ENCODE measurements at places on chromosomes 3 and 15.
A peak's percentile ranks its signal among the peaks of the same experiment; 100 is the strongest.

DNA sequence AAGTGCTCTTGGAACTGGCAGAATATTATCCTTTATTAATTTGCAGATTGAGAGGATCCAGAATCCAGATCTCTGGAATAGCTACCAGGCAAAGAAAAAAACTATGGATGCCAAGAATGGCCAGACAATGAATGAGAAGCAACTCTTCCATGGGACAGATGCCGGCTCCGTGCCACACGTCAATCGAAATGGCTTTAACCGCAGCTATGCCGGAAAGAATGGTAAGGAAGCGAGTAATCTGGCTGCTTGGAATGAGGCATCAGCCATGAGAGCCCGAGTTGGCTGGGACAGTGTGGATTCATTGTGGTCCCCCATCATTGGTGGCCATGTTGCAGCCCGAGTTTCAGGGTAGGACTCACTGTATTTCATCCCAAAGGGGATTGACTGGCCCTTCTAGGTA is 47.1 kb downstream of the PARP14 start:
- DNase-seq: no peak

- DNase-seq: no peak
These were observed 116.2 kb upstream of the NECTIN3 start for GRCh38 chr3:110955301-110955880.

DNA sequence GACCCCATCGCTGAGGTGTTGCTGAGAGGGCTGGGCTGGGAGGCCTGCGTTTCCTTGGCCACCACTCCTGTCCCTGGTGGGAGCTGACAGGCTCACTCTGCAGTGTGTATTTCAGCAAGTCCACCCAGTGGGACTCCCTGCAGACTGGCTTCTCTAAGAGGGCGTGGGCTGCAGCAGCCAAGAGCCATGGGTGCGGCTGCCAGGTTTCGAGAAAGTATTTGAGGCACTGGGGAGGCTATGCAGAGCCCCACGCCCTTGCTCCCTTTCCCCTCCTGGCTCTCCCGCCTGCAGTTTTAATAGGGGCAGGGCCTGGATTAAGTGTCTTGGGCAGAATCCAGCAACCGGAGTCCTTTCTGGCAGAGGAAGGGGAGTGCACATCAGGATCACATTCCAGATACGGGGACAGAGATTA is 242.1 kb downstream of the THSD4 start:
- no peak for DNase-seq

DNA sequence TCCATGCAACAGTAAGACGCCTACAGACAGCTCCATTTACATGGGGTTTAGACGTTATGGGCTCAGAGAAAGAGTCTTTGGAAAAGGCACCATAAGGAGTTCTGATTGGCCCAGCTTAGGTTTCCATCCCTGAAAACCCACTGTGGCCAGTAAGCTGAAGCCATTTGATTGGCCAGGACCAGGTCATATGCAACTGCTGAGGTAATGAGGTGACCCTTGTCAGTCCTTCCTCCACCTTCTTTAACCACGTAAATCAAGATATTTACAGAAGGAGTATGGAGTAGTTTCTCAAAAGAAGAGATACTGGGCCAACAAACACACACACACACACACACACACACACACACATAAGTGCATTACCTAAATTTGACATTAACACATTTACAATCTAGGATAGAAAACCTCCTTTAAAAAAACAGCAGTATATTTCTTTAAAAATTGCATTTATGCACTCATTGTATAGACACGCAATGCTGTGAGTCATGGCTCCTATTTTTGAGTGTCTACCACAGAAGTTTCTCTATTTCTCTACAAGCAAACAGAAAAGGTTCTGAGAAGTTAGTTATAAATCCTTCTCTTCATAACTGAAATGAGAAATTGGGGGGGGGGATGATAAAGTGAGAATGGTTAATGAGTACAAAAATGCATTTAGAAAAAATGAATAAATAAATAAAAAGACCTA is 16.3 kb upstream of the MB21D2 start:
- DNase-seq: peak; percentile 65

DNA sequence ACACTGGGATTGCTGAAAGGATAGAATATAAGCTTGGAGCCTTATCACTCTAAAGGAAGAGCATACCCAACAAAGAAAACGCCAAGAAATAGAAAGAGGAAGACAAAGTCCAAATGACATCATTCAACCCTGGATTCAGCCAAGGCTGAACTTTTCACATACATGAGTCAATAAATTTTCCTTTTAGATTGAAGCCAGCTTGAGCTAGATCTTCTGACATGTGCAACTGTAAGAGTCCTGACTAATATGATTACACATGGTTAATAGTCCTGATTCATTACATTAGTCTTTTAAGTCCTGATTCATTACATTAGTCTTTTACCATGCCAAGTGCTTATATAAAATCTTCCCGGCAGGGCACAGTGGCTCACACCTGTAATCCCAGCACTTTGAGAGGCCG is 13.6 kb upstream of the DENND6A start:
- peak; percentile 87 for DNase-seq

DNA sequence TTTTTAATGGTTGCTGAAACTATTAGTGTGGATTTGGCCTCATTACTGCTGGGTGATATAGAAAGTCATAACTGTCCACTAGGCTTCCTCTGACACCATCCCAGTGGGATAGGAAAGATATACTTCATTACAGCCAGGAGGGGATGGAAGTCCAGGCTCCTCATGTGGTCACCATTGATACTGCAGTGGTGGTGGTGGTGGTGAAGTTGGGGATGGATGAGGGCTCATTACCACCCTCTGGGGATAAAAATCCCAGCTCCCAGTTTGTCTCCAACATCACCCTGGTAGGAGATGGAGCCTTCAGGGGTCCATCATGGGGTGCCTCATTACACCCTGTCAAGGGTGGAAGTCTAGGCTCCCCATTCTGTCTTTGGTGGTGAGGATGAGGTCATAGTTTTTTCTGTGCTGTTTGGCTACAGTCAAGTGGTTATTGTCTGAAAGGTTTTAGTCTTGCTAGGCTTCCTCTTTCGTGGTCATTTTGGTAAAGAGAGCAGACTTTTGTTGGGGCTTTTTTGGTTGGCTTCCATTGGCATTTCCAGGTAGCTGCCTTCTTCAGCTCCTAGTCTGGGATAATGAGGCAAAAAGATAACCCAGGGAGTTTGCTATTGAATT is 30.1 kb upstream of the FILIP1L start:
- peak; percentile 7 for DNase-seq

GRCh38 chr3:181558870-181559269 is 152.9 kb upstream of the SOX2 start:
- DNase-seq: no peak

GRCh38 chr15:66154581-66154980 is 99.0 kb downstream of the MEGF11 start:
- DNase-seq: no peak

- no peak for DNase-seq
These were observed 5.6 kb downstream of the NRROS start for GRCh38 chr3:196645096-196645495.

- no peak for DNase-seq
These were observed 341.1 kb upstream of the LRRC3B start for GRCh38 chr3:26281284-26281985.

GRCh38 chr3:4809922-4810321 is 169.3 kb upstream of the BHLHE40 start:
- no peak for DNase-seq

- DNase-seq: no peak
These were observed 234.9 kb downstream of the CACNA2D3 start for GRCh38 chr3:54357301-54357700.

GRCh38 chr3:150128126-150128525 is 157.4 kb upstream of the PFN2 start:
- no peak for DNase-seq

DNA sequence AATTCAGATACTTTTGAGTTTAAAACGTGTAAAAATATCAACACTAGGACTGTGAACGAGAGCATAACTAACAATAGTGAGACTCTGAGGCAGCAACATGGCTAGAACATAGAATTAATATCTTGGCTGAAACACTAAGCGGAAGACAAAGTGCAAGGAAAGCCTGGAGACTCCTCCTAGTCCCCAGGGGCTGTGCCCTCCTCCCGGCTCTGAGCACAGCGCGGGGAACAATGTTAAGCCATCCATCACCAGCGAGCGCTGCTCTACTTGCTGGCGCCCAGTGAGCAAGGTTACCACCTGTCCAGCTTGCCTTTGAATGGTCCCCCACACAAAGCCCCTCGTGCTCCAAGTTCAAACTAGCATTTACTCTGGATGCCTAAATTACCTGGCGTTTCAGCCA is 436.9 kb downstream of the FOXP1 start:
- no peak for DNase-seq

GRCh38 chr3:169179321-169179720 is 484.2 kb downstream of the MECOM start:
- DNase-seq: no peak

- DNase-seq: no peak
These were observed 53.8 kb upstream of the TPM1 start for GRCh38 chr15:62988701-62989100.

- no peak for DNase-seq
These were observed 46.3 kb upstream of the C2CD4B start for GRCh38 chr15:62211348-62211747.

Data from suppressor macrophage (primary cell).